Cerebellum (tissue), 4 donors: ENCODE measurements at places on chromosomes 3 and 15.

DNA sequence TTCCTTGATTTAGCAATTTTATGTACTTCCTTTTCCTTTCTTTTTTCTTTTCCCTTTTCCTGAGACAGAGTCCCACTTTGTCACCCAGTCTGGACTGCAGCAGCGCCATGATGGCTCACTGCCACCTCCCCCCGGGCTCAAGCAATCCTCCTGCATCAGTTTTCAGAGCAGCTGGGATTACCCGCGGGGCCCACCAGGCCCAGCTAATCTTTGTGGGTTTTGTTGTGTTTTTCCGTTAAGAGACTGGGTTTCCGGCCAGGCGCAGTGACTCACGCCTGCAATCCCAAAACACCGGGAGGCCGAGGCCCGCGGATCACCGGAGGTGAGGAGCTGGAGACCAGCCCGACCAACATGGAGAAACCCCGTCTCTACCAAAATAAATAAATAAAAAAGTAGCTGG, 17.7 kb downstream of the GOLGA8S start:
- DNase-seq = no peak

GRCh38 chr15:61983081-61983480, 77.2 kb downstream of the VPS13C start:
- no peak for DNase-seq

- DNase-seq = no peak
These were observed 1.7 kb upstream of the GPR87 start for GRCh38 chr3:151318313-151318712.

GRCh38 chr15:67134067-67134838, 68.9 kb downstream of the SMAD3 start:
- DNase-seq = no peak

DNA sequence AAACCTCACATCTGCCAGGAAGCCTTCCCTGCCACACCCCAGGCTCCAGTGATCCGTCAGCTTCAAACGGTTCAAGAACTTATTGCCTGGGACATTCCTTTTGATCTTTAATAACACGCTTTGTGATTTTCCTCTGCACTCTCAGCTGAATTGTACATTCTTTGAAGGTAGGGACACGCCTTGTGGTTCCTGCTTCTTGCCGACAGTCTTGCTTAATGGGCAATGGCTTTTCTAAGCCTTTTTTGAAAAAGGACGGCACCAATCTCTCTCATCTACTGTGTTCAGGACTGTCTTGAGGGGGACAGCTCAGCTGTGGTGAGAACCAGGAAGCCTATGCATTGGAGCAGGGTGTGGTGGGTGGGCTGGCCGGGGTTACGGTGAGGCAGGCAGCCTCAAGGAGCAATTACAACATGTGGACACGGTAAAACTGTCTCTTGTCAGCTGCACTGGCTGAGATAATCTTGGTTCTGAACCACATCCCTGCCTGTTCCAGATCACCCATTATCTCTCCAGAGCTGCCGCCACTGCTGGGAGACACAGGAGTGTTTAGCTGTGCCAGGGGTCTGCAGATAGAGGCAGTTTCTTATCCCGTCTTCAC, 46.0 kb upstream of the GLCE start:
- no peak for DNase-seq

GRCh38 chr3:138356730-138357405, 8.5 kb downstream of the MRAS start:
- no peak for DNase-seq

DNA sequence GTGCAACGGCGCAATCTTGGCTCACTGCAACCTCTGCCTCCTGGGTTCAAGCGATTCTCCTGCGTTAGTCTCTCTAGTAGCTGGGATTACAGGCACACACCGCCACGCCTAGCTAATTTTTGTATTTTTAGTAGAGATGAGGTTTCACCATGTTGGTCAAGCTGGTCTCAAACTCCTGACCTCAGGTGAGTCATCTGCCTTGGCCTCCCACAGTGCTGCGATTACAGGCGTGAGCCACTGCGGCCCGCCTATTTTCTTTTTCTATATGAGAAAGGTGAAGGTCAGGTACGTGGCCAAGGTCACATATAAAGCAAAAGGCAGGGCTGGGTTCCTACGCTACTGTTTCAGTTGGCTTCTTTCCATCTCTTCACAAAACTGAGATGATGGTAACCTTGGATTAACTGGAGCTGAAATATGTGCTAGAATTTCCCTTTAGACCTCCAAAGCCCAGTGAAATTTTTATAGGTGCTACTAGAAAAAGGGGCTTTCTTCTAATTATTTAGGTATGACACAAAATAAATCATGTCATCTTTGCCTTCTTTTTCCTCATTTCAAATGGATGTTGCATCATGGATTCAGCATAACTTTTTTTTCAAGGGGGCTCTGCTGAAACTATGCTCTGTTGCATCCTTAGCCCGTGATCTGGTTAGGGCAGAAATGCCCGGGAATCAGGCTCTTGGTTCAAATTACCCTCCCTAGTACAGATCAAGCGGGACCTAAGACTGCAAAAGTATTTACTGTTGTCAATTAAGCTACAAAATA, 68.5 kb downstream of the MYO1E start:
- no peak for DNase-seq

DNA sequence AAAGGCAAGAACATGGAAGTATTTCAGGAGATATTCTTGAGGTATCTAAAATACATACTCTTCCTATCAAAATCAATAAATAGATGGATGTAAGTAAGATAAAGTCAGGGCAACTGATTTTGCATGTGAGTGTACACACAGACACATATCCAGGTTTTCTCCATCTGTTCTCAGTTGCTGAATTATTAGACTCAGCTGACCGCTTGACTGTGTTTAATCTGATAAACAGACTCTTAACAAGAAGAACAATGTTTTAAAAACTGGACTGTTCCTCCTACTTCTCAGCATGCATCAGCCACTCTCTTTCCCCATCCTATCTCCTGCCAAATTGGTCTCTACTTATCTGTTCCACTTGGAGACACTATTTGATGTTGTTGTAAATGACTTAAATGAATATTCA, 73.5 kb downstream of the GOLGA8G start:
- no peak for DNase-seq

- DNase-seq = no peak
These were observed 15.4 kb downstream of the MYH15 start for GRCh38 chr3:108494906-108495531.

DNA sequence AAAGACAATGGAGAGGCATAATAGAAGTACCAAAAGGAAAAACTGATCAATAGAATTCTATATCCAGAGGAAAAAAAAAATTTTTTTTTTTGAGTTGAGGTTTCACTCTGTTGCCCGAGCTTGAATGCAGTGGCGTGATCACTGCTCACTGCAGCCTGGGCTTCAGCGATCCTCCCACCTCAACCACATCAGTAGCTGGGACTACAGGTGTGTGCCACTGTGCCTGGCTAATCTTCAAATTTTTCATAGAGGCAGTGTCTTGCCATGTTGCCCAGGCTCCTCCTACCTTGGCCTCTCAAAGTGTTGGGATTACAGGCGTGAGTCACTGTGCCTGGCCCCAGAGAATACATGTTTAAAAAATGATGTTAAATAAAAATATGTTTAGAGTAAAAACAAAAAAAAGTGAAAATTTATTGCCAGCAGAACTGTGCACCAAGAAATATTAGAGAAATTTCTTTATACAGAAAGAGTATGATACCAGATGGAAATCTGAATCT, 154.3 kb upstream of the ZBTB20 start:
- no peak for DNase-seq

DNA sequence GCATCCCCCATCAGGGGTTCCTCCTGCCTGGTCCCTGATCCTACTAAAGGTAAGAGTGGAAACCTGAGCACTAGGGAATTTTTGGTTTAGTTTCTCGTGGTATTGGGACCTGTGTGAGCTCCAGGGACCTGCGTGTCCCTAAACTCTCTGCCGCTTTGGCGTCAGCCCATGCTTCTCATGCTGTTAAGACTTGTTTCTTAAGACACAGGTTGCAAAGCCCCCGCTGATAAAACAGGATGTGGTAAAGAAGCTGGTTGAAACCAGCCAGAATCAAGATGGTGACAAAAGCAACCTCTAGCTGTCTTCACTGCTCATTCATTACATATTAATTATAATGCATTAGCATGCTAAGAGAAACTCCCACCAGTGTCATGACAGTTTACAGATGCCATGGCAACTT, 64.6 kb downstream of the LYZL4 start:
- no peak for DNase-seq
